Esophagus squamous epithelium (tissue), 5 donors: ENCODE measurements at places on chromosomes 5 and 9.

DNA sequence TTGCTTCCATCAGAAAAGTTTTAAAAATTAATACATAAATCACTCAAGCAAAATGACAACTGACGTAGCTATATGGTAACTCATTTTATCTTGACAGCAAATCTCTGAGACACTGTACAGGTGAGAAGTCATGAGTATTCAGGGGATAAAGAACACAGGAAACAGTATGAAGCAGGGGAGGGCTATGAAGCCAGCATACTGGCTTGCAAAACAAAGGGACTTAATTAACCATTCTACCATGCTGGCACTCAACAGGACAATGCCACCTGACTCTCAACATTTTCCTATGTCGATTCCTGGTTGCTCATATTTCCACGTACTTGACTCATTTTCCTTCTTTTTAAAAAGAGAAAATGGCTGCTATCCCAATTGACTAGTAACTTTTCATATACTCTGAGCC lies 151.4 kb upstream of the RETREG1 start:
- no peak for DNase-seq

- DNase-seq, result no peak
These were observed 262.8 kb downstream of the NR3C1 start for GRCh38 chr5:143140492-143141203.

- no peak for DNase-seq
These were observed 173.6 kb downstream of the DEPDC1B start for GRCh38 chr5:60526336-60526875.

- no peak for DNase-seq
These were observed 1770.8 kb upstream of the CDH9 start for GRCh38 chr5:28808967-28809810.

DNA sequence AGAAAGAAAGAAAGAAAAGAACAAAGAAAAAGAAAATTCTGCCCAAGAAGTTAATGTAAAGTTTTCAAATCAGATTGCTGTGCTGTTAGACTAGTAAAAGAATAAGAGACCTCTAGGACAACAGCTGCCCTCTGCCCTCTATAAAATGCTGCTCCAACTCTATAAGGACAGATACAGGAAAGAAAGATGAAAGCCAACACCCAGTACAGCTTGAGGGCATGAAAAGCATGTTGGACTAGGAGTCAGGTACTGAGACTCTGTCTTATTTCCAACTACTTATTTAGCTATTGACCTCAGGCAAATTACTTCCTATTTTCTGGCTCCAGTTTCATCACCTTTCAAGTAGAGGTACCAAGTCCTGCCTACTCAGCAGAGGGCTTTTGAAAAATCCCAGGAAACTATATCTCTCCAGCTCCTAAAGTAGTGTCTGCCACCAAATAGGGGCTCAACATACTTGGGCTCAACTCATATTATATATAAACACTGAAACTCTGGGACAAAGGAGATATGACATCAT lies 5.7 kb downstream of the HBEGF start:
- DNase-seq, result no peak

DNA sequence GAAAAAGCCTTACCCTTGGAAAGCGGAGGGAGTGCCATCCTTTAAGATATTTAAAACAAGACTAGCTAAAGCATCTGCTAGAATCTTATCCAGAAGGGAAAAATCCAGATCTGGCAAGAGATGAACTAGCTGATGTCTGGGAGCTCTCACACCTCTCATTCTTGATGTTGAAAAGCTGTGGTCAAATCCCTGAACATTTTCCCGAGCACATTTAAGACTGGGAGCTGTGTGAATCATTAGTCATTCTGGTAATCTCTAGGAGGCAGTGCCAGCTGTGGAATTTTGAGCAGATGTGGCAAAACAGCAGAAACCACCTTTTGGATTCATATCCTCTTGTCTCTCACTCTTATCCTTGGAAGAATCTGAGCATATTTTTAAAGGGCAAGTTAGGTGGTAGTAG lies 218.0 kb downstream of the MAN2A1 start:
- no peak for DNase-seq

- DNase-seq, result no peak
These were observed 66.3 kb downstream of the RGMB start for GRCh38 chr5:98839469-98840383.

DNA sequence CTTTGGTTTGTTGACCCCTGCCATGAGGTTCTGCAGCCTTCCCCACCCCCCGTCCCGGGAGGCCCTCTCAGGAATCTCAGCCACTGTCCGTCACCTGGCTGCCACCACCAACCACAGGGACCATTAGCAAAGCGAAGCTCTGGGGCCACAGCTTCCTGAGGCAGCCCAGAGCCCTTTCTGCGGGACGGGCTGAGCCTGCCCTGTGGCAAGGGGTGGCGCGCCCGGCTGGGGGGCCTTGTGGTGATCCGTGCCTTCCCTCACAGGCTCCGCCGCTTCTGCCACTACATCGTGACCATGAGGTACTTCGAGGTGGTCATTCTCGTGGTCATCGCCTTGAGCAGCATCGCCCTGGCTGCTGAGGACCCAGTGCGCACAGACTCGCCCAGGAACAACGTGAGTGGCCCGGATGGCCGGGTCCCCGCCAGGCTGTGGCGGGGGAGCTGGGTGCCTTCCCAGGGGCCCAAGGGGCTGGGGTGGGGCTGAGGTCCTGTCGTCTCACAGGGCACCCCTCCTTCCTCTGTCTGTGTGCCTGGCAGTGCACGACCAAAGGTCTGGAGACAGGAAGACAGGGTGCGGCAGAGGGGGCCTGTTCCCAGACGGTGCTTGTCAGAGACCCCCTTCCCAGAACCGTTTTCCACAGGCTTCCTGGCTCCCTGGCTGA lies 169.2 kb downstream of the CACNA1B start:
- no peak for DNase-seq

DNA sequence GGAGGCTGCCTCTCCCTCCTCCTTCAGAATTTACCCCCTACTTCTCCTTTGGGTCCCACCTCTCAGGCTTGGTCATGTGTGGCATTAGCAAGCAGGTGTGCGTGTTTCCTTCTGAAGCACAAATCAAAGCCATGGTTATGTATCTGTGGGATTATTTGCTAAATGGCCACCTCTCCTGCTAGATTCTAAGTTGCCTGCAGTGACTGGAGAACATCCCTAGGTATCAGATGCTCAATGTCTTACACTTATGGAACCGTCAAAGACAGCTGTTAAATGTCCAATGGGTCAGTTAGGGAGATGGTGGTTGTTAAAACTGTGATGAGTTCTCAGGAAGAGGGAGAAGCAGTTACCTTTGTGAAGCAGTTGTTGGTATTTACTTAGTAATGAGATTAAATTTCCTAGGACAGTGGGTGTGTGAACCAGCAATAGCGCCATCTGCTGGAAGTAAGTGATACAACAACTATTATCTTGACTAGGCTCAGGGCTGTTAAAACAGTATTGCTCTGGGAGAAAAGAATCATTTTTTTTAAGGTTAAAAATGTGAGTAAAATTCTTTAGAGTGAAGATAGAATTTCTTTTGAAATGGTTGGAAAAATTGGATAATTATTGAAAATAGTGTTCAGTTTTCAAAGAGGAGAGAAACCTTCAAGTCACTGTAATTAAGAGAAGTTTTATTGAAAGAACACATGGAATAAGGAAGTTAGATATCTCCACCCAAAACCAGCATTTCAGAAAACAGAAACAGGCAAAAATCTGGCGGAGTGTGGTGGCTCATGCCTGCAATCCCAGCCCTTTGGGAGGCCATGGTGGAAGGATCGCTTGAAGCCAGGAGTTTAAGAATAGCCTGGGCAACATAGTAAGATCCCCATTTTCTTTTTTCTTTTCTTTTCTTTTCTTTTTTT lies 71.3 kb downstream of the TMC1 start:
- DNase-seq, result no peak

DNA sequence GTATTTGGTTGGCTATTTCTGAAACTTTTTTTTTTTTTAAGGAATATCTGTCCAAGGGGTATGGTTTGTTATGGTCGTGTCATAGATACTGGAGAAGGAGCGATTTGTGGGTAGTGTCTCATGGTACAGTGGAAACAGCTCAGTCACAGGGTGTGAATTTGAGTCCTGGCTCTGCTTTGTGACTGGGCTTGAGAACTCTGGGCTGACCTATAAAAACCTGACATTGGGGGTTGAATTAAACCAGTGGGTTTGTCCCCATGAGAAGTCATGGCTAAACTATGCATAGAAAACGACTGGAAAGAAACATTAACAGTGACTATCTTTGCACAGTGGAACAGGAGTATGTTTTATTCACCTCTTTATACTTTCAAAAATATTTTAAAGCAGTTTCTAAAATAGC lies 54.7 kb downstream of the MACROH2A1 start:
- DNase-seq, result no peak

DNA sequence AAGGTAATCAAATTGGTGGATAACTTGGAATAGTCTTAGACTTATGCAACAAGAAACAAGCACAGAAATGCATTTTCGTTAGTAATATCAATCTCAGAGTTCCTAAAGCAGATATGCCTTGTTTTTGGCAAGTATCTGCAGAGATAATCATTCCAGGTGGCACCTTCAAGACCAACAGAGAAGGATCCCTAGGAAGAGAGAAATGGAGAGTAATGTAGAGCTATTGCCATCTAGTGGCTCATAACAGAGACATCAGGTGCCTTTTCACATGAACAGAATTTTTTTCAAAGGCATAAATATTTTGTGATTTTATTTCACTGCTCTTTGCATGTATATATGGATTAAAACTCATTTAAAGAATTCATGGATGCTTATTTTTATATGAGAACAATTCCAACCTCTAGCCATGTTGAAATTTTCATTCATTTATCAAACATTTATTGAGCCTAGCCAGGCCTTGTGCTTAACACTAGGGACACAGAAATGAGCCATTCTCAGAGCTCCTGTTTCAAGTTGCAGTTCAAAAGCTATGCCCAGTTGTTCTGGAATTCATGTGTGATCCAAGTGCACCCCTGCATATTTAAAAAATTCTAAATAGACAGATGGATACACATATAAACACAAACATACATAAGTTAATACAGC lies 117.5 kb upstream of the OR13F1 start:
- no peak for DNase-seq

DNA sequence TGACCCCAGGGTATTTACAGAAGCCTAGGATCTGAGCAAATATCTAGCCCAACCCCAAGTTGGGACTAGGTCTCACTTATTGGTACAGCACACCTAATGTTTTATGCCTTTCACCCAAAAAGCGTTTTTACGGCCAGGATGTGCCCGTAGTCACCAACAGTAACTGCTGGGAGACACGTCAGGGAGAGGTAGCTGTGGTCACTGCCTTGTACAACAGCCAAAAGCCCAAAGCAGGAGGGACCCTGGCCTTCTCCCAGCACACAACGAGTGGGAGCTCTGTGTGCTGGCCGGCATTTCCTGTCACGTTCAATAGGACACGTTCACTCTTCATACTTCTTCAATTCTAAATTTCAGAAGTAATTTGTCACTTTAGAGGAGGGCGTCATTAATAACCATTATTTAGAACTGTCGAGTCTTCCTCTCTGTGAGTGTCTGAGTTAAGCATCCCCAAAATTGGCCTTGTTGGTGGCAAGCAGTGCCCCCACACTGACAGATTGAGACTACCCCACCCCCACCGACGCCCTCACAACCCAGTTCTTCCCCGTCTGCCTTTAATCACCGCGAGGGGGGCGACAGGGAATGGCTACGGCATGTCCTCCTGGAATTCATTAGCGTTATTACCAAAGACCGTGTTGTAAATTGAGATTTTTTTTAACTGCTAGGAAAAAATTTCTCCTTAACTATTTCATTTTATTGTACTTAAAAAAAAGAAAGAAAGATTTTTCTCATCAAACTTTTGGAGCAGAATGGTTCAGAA lies 80.7 kb downstream of the MVB12B start:
- no peak for DNase-seq

GRCh38 chr5:33755231-33755630 lies 136.6 kb downstream of the ADAMTS12 start:
- no peak for DNase-seq

- DNase-seq, result no peak
These were observed 7.7 kb downstream of the PAX5 start for GRCh38 chr9:37026113-37026930.

DNA sequence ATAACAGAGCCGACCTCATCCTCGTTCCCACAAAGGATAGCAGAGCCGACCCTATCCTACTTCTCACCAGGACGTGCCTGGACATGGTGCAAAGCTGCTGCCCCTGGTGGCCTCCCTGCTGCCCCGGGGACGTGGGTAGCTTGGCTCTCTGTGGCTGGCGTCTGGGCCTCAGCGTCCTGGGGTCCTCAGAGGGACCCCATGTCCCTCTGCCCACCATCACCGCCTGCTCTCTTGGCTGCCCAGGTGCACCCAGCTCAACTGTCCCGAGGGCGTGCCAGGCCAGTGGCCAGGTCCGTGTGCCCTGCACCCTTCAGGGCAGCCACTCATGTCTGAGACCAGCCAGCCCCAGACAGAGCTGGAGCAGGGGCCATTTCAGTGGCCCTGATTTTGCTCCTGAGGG lies 8.5 kb downstream of the NKD2 start:
- DNase-seq, result no peak

DNA sequence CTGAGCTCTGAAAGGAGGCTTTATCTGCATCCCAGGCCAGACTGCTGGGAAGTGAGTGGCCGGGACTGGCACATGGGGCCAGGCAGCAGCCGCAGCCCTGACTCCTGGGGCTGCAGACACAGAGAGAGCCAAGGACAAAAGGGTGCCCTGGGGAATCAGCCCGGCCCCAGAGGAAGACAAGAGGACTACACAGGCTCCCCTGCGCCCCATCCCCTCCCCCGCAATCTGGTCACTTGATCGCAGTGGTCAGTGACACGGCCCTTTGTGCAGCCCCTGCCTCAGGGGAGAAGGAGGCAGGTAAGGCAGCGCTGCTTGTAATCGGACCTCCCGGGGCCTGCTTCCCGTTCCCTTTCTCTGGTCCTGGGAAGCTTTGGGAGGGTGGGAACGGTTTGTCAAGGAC lies 55.5 kb upstream of the FUBP3 start:
- DNase-seq, result no peak

DNA sequence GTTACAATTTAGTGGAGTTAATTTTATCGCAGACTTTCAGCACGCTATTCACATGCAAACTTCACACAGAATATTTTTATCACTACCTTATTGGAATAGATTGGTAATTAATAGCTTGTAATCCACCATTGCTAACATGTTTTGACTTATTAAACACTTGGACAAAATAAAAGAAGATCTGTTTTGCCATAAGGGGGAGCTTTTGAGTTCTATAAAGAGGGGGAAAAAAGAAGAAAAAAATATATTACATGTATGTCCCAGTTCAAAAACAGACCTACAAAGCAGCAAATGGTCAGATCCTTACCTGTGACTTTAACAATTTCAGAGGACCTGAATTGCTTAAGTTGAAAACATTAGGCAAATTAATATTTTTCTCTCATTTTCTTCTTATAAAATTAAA lies 1.2 kb upstream of the PAPPA start:
- no peak for DNase-seq

DNA sequence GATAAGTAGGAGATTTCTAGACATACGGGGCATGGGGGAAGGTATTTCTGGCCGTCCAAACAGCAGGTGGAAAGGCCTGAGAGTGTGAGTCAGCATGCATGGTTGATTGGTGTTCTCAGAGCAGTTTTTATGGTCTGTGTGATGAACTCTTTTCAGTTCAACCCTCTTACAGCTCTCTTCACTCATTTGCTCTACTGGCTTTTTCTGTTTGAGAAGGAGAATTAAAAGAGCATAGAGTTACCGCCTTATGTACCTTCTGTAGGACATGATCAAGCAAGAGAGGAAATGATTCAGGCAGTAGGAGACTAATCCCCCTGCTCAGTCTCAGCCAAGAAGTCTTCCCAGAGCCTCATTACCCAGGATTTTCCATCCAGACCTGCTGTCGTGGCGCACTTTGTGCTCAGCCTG lies 92.4 kb downstream of the PRDM6 start:
- no peak for DNase-seq
